ENCODE measurements at places on chromosomes 12 and 14. TPM values are rescaled to one million over a fixed set of nuclear protein-coding genes. Genes with fewer than 3 reads are reported as not detected.

GRCh38 chr14:61332658-61333029 is 11.3 kb downstream of the PRKCH start:
- no peak overlapping the region for H3K27ac ChIP-seq
- no peaks in the 10 kb centered on the region for H3K36me3 ChIP-seq
- no peaks in the 10 kb centered on the region for H3K27me3 ChIP-seq
- H3K4me3 ChIP-seq: no peak overlapping the region
- DNase-seq: no peak

GRCh38 chr12:106750524-106750923 is 24.0 kb upstream of the RIC8B start:
- no peaks in the 10 kb centered on the region for H3K4me1 ChIP-seq
- no peak overlapping the region for H3K27ac ChIP-seq
- no peaks in the 10 kb centered on the region for H3K36me3 ChIP-seq
- no peaks in the 10 kb centered on the region for H3K27me3 ChIP-seq

DNA sequence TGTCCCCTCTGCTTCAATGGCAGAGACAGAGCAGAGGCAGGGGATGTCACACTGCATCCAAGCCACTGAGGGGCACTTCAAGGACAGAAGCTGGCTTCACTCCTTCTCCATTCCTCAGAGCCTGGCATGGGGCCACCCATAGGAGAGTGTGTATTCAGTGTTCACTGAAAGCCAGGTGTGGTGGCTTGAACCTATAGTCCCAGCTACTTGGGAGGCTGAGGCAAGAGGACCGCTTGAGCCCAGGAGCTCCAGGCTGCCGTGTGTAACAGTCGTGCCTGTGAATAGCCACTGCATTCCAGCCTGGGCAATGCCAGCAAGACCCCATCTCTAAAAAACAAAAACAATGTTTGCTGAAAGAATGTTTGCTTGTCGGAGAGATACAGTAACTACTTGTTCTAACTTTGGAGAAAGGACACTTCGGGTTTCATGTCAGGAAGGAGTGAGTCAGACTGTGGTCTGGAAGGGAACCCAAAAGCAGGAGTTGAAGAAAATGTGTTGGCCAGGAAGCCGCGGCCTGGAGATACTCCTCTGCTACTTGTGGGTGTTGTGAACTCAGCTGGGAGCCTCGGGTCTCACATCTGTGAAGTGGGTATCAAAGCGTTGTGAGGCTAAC is 43.4 kb downstream of the ELK3 start:
- peak overlapping the region; percentile 9 for H3K4me3 ChIP-seq
- no peaks in the 10 kb centered on the region for H3K36me3 ChIP-seq
- peak overlapping the region; percentile 92 for H3K27ac ChIP-seq
- H3K4me1 ChIP-seq: peaks cover 100% of the 10 kb centered on the region
- no peaks in the 10 kb centered on the region for H3K27me3 ChIP-seq

DNA sequence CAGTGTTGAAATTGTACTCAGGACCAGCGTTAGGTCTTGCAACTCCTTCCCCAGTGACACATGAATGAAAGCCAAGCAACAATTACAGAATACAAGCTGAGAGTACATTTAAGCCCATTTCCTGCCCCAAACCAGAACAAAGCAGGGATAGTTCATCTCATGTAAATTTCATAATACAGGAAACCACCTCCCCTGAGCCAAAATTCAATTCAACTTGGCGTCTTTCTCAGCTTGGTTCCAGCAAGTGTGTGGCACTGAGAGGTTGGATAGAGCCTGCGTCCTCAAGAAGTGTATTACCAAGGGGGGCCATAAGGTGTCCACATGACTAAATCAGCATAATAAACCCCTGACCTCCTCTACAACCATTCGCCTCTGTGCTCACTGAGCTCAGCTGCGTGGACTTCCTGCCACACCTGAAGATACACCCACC is 278.9 kb upstream of the CRY1 start:
- H3K27me3 ChIP-seq: no peaks in the 10 kb centered on the region
- H3K36me3 ChIP-seq: no peaks in the 10 kb centered on the region
- H3K4me3 ChIP-seq: no peak overlapping the region

- DNase-seq: no peak
- no peak overlapping the region for H3K27ac ChIP-seq
- H3K27me3 ChIP-seq: no peaks in the 10 kb centered on the region
- H3K4me3 ChIP-seq: no peak overlapping the region
Measured at GRCh38 chr12:28104903-28105864, 85.1 kb upstream of the CCDC91 start.

- no peak for DNase-seq
- H3K27me3 ChIP-seq: no peaks in the 10 kb centered on the region
- peaks cover 4% of the 10 kb centered on the region for H3K4me1 ChIP-seq
Measured at GRCh38 chr14:64212666-64213065, 81.5 kb downstream of the ESR2 start.

DNA sequence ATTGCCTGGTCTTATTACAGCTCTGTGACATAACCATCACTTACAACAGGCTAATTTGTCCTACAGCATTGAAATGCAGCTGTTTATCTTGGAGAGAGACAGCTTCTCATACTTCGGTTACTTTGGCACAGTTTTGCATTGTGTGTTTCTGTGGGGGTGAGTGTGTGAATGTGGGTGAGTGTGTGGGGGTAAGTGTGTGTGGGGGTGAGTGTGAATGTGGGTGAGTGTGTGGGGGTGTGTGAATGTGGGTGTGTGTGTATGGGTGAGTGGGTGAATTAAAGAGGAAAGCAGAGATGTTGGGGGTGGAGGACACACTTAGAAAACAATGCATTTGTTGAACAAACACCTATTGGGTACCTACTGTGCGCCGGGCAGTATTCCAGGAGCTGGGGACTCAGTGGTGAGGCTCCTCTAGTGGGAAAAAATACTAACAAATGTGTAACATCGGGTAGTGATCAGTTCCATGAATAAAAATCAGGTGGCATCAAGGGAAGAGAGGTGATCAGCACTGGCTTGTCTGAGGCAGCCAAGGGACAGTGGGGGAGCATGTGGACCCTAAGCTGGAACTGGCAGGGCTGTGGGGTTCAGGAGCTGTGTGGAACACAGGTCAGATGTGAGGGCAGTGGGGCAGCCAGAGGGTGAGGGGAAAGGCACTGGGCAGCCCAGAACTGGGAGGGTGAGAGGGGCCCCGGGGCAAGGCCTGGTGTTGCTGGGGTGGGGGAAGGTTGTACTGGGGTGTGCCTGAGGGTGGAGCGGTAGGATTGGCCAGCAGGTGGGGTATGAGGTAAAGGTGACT is 44.1 kb upstream of the AMN start:
- DNase-seq: no peak
- H3K27me3 ChIP-seq: no peaks in the 10 kb centered on the region
- peaks cover 18% of the 10 kb centered on the region for H3K36me3 ChIP-seq
- H3K4me3 ChIP-seq: no peak overlapping the region
- H3K27ac ChIP-seq: no peak overlapping the region

GRCh38 chr12:119245904-119246494 is 67.3 kb downstream of the HSPB8 start:
- no peaks in the 10 kb centered on the region for H3K36me3 ChIP-seq
- H3K27ac ChIP-seq: peak overlapping the region; percentile 6
- DNase-seq: no peak
- peaks cover 18% of the 10 kb centered on the region for H3K4me1 ChIP-seq

DNA sequence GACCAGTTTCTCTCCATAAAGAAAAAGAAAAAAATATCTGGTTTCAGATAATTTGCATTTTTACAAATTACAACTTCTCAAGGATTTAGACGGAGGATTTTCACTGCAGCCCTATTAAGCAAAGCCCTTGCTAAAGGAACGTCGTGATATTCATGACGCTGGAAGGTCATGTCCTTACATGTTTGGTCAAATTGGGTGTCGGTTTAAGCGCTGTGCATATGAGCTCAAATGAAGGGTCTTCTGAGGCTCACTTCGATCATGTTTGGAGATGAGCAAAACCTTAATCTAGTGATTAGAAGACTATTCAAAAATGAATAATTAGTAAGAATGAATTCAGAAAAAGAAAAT is 67.3 kb upstream of the USP15 start:
- no peaks in the 10 kb centered on the region for H3K27me3 ChIP-seq
- H3K36me3 ChIP-seq: no peaks in the 10 kb centered on the region
- no peak for DNase-seq

- H3K4me1 ChIP-seq: peaks cover 24% of the 10 kb centered on the region
- H3K27me3 ChIP-seq: no peaks in the 10 kb centered on the region
- H3K4me3 ChIP-seq: peak overlapping the region; percentile 42
- H3K27ac ChIP-seq: no peak overlapping the region
- DNase-seq: no peak
Measured at GRCh38 chr14:90816681-90817436, 629 bp upstream of the TTC7B start.

- no peak for DNase-seq
- no peak overlapping the region for H3K4me3 ChIP-seq
- H3K27ac ChIP-seq: no peak overlapping the region
- H3K4me1 ChIP-seq: no peaks in the 10 kb centered on the region
- H3K36me3 ChIP-seq: no peaks in the 10 kb centered on the region
Measured at GRCh38 chr12:62738616-62739015, 196.3 kb downstream of the PPM1H start.

- no peak overlapping the region for H3K27ac ChIP-seq
- H3K4me1 ChIP-seq: no peaks in the 10 kb centered on the region
- no peaks in the 10 kb centered on the region for H3K27me3 ChIP-seq
- no peak overlapping the region for H3K4me3 ChIP-seq
- DNase-seq: no peak
Measured at GRCh38 chr12:69694123-69694522, 5.0 kb downstream of the BEST3 start.

GRCh38 chr12:13376610-13377373 is 180.3 kb downstream of the EMP1 start:
- H3K27ac ChIP-seq: no peak overlapping the region
- DNase-seq: peak; percentile 50
- no peak overlapping the region for H3K4me3 ChIP-seq
- H3K4me1 ChIP-seq: no peaks in the 10 kb centered on the region
- H3K27me3 ChIP-seq: no peaks in the 10 kb centered on the region

DNA sequence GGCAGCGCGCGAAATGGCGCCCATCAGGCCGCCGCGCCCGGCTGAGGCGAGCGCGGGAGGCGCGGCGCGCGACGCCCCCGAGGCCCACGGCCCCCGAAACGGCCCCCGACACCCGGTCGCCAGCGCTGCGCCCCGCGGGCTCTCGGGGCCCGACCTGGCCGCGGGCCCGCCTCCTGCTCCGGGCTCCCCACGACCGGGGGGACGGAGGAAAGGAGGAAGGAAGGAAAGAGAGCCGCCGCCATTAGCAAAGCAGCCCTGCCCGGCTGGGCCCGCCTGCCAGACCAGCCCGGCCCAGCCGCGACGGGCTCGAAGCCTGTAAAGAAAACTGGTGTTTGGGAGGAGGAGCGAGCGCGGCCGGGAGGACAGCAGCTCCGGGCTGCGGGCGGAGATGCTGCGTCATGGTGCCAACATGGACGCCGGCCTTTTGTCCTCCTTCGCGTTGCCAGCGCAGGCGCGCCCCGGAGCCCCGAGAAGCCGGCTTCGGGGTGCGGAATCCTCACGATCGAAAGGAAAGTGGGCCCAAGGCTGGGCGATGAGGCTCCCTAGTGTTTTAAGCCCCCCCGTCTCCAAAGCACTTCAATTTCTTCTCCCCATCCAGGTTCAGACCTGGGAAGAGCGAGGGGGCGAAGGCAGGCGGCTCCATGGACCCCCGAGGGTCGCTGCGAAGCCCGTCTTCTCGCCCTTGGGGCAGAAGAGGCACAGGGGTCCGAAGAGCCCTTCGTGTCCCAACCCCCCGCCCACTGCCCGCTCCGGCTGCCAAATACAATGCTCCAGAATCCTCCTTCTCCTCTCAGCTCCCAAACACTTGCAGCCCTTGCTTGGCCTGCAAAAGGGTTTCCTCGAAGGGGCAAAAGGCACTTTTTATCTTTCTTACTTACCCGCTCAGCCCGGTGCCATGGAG is 2.9 kb upstream of the SETD1B start:
- DNase-seq: no peak
- peak overlapping the region; percentile 83 for H3K4me3 ChIP-seq
- peak overlapping the region; percentile 100 for H3K27ac ChIP-seq
- no peaks in the 10 kb centered on the region for H3K27me3 ChIP-seq

DNA sequence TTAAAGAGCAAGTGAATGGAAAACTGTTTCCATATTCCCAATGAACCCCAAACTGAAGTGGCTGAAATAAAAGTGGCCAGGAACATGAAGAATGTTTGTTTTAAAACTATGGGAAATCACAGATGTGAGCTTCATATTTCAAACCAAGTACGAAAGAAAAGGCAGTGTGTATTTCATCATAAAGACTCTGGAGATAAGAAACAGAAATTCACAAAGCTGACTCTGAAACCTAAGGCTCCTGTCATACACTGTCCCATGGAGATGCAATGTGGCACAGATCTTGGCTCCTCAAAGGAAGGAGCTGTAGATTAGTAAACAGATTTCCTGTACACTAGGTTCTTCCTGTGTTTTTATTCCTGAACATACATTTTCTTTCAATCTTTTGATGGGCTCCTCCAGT is 304.4 kb downstream of the MED13L start:
- no peaks in the 10 kb centered on the region for H3K4me1 ChIP-seq
- H3K36me3 ChIP-seq: peaks cover 43% of the 10 kb centered on the region

GRCh38 chr12:105461271-105461943 is 130.9 kb downstream of the C12orf75 start:
- H3K4me3 ChIP-seq: no peak overlapping the region
- H3K27ac ChIP-seq: no peak overlapping the region
- no peaks in the 10 kb centered on the region for H3K4me1 ChIP-seq
- H3K27me3 ChIP-seq: peaks cover 7% of the 10 kb centered on the region
- no peaks in the 10 kb centered on the region for H3K36me3 ChIP-seq

GRCh38 chr12:47360093-47360480 is 280.3 kb upstream of the AMIGO2 start:
- H3K4me3 ChIP-seq: no peak overlapping the region
- no peaks in the 10 kb centered on the region for H3K36me3 ChIP-seq
- H3K4me1 ChIP-seq: no peaks in the 10 kb centered on the region
- no peaks in the 10 kb centered on the region for H3K27me3 ChIP-seq
- no peak overlapping the region for H3K27ac ChIP-seq

DNA sequence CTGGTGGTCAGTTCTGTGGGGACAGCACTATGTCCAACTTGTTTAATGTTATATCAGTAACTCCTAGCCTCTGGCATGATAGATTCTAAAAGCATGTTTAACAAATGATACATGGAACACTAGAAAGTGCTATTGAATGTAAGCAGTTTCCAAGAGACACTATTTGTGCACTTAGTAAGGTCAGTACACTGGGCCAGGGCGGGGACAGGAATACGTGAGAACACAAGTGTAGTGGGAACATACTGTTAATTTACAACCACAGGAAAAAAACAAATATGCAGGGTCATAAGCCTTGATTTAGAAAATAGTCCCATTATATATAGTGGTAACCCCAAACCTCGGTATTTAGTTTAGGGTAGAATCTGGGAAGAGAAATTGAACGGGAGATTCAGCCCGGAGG is 88.9 kb upstream of the SLC38A2 start:
- no peaks in the 10 kb centered on the region for H3K36me3 ChIP-seq
- H3K27me3 ChIP-seq: no peaks in the 10 kb centered on the region

The TMBIM6 gene
- 286 TPM for total RNA-seq

The KRT78 gene
- total RNA-seq: 2.1 TPM

The E2F7 gene
- not detected for total RNA-seq

The NEMF gene
- total RNA-seq: 40.6 TPM

The AMDHD1 gene
- total RNA-seq: 0.17 TPM

The HHIPL1 gene
- 6.1 TPM for total RNA-seq

The BDKRB2 gene
- 7.3 TPM for total RNA-seq

The KIF26A gene
- total RNA-seq: 6.4 TPM

The ENTPD5 gene
- 9.6 TPM for total RNA-seq

The FSCB gene
- total RNA-seq: not detected
